ENCODE measurements at places on chromosomes 3 and 15.
A peak's percentile ranks its signal among the peaks of the same experiment; 100 is the strongest.

GRCh38 chr3:57864853-57865252 is 108.7 kb downstream of the SLMAP start:
- DNase-seq, result peak; percentile 9

DNA sequence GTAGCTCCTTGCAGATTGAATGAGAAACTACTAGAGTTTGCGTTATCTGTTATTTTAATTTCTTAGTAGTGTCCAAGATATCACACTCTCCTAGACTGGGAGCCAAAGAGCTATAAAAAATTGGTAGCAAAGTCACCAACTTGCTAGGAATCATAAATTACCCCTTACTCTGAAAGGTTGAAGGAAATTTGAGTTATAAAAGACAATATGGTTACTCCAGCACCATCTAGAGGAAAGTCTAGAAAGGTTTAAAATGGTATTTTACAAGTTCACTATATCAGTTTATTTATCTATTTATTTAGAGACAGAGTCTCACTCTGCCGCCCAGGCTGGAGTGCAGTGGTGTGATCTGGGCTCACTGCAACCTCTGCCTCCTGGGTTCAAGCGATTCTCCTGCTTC is 121.6 kb downstream of the RBPMS2 start:
- DNase-seq, result peak; percentile 32

DNA sequence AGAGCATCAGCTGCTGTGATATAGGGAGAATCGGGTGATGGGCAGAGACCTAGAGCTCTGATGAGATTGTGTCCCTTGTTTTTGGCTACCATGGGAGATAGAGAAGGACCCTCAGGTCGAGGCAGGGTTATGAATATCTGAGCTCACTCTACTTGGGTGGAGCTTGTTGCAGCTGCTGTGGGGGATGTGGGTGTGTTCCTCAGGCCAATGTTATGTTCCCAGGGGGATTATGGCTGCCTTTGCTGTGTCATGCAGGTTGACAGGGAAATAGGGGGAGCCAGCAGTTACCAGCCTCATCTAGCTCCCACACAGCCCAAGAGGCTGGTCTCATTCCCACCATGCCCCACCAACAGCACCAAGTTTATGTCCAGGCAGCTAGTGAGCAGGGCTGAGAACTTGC is 131.5 kb downstream of the TRIM42 start:
- no peak for DNase-seq

DNA sequence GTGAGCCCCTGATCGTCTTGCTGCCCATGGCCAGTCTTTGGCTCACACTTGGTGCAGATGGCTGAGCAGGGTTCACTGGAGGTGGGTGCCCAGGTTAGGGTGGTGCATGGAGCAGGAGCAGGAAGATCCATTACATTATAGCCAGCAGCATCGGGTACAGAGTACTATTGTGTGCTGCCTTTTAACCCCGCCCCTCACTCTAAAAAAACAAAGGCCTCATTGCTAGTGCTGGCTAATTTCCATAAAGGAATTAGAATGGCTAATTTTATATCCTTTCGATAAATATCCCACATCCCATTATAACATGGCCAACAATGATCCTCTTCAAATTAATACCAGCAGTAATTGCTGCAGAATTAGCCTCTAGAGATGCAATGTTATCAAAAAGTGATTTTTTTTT is 45.8 kb upstream of the PPP4R2 start:
- peak; percentile 92 for DNase-seq

GRCh38 chr15:72227192-72227586 is 3.8 kb downstream of the PKM start:
- DNase-seq, result peak; percentile 10

DNA sequence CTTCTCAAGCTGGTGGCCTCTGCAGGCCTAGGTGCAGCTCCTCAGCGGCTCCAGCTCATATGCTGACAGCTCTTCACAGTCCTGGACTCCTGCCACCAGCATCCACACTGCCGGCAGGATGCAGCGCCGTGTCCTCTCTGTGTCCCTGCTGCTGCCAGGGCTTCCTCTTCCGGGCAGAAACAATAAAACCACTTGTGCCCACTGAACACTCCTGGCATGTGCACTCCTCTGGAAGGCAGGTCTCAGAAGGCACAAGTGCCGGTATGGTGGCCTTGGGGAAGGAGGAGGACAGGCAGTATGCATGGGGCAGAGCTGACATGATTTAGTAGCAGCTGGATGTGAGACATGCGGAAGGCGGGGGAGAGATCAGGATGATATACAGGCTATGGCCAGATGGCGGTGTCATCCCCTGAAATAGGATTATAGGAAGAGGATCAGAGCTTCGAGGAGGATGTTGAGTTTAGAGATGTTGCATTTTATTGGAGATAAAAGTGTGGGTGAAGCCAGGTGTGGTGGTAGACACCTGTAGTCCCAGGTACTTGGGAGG is 7.5 kb upstream of the MAN2A2 start:
- peak; percentile 89 for DNase-seq

DNA sequence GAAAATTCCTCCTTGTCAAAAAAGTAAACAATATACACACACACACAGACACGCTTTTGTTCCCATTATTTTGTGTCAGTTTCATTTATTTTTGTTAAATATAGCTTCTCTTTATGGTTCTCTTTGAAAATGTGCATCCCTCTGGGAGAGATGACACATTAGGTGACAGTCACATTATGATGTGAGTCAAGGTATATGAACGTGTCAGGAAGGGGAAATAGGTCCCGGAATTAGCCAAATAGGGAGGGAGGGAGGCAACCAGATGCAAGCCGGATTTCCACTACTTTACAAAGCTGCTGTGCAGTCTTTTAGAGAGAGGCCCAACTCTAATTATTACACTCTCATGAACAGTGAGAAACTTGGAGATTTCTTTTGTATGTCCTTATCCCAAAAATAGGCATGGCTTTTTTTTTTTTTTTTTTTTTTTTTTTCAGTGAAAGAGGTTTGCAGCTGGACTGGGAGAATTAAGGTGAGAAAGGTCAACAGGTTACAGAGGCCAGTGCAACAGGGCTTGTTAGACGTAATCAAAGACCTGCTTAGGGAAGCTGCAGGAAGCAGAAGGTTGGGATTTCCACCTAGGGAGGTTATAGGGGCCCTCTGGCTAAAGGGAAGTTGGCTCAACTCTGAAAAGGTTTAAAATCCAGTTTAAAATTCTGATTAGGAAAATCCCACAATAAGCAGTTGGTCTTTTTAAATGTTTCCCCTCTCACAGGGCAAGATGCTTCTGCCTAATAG is 240.5 kb upstream of the UBE2E1 start:
- no peak for DNase-seq

GRCh38 chr3:40333416-40333815 is 23.9 kb downstream of the EIF1B start:
- no peak for DNase-seq

GRCh38 chr3:194093842-194094241 is 42.1 kb upstream of the HES1 start:
- DNase-seq, result no peak

- no peak for DNase-seq
Measured at GRCh38 chr3:151630035-151630434, 103.7 kb upstream of the AADACL2 start.

- no peak for DNase-seq
Measured at GRCh38 chr3:153008226-153008625, 153.8 kb upstream of the RAP2B start.

GRCh38 chr3:37435572-37435971 is 261.2 kb upstream of the LRRFIP2 start:
- no peak for DNase-seq

- DNase-seq, result no peak
Measured at GRCh38 chr3:13016083-13016720, 57.0 kb downstream of the IQSEC1 start.

DNA sequence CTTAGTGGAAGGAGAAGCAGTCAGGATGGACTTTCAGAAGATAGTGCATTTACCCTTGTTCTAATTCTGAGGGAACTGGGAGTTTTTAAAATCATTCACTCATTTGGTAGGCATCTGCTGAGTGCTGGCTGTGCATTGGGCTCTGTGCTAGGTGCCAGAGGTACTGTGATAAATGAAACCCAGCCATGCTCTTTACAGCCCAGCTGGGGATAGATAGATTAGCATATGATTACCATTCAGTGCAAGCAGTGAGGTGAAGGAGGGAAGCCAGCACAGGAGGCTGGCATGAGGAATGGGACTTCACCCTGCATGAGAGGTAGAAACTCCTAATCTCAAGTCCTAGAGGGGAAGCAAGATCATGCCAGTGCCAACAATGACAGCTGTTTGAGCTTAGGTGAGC is 361.9 kb upstream of the TRIM42 start:
- DNase-seq, result no peak

DNA sequence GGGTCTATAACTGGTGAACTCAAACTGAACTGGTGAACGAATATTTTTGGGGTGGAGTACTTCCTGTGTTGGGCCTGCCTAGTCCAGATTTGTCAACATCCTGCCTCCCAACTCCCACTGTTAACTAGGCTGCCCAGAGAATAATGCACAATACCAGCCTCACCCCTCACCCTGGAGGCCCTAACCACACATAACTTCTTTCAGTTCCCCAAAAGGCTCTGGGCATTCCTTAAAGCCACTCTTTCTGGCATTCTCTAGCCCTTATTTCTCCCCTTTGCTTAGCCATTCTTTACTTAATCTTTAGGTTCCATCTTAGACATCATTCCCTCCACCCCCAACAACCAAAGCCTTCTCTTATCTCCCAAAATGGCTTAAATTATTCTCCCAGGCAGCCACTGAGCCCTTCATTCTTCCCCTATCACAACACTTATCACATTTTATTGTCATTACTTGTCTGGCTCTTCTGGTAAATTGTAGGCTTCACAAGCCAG is 9.1 kb upstream of the SEC11A start:
- peak; percentile 52 for DNase-seq

DNA sequence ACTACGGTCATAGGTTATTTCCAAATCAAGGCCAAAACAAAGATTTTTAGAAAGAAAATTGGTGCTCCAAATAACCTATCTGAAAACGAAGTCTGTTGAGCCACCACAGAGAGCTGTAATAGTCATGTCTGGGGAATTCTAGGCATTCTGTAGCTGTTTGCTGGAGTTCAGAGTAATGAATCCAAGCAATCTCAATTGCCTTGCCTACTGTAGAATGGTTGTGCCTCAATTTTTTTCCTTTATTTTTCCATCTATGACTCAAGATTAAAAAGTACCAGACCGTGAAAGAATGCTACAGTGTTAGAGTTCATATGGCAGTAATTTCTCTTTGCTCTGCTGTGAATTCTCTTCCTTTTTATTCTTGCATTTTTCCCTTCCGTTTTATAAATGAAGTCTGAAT is 1007.2 kb upstream of the ALCAM start:
- DNase-seq, result no peak

GRCh38 chr3:101925564-101925963 is 76.2 kb downstream of the NFKBIZ start:
- no peak for DNase-seq

GRCh38 chr15:101560722-101561583 is 71.4 kb upstream of the PCSK6 start:
- DNase-seq, result no peak

DNA sequence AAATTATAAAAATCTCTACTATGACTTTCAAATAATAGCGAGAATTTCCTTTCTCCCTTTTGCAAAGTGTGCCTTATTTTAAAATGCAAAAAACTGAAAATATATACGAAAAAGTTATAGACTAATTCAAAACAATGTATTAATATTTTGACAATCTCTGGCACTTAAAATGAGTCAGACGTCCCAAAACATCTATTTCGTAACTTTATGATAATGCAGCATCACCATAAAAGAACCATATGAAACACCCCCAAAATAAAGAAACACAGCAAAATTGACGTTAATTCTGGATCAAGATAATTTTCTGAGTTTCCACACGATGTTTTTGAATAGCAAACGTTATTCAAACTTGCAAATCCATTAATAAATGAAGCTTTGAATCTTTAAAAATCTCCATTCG is 1.0 kb downstream of the COPS2 start:
- no peak for DNase-seq

GRCh38 chr15:28989239-28989830 is 103.6 kb downstream of the APBA2 start:
- DNase-seq, result peak; percentile 86

- no peak for DNase-seq
Measured at GRCh38 chr3:171113716-171114115, 87.2 kb upstream of the SLC2A2 start.

- DNase-seq, result no peak
Measured at GRCh38 chr15:70200511-70201424, 103.1 kb upstream of the TLE3 start.

- DNase-seq, result no peak
Measured at GRCh38 chr15:81784751-81785150, 261.1 kb downstream of the MEX3B start.

- DNase-seq, result no peak
Measured at GRCh38 chr3:13608969-13609725, 60.2 kb downstream of the FBLN2 start.

DNA sequence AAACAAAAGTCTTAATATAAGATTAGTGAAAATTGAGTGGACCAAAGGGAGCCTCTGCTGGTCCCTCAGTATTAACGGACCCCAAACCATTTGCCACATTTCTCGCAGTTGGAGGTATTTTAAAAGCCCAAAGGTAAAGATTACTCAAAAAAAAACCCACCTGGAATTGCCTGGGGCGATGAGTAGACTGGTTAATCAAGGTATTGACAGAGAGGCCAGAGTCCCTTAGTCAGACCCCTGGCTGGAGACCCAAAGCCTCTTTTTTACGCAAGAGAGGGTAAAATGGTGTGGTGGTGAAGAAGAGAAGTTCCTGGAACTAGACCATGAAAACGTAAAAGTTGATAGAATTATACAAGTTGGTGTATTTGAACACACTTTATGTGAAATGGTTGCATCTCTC is 137.2 kb downstream of the IMPG2 start:
- DNase-seq, result no peak

DNA sequence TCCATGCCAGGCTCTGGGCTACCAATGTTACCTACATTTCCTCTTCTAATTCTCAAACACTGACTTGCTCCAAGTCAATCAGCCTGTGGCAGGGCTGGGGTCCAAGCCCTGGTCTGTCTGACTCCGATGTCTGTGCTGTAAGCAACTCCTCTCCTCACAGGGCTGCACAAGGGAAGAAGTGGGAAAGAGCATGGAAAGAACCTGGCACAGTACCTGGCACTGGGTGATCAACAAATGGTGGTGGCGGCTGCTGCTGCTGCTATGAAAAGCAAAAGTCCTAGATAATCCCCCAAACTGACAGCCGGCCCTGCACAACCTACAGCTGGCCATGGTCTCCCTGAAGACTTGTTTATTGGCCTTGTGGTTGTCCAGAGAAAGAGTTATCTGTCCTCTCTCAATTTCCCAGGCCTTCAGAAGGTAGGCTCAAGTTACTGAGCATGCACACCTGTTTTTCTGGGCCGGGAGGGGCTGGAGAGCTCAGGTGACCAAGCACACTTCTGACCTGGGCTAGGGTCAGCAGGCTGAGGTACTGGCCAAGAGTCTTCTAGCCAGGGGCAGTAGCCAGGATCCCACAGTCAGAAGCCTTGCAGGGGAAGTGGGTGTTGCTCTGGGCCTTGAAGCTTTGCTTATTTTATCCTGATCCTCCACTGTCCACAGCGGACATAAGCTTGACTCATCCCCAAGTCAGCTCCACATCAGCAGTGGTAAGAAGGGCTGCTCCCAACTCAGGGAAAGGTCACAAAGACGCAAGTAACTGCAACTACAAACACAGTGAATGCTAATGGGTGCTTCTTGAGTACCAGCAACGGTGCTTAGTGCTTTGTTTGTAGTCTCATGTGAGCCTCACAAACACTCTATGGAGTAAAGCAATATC is 35.3 kb upstream of the KY start:
- no peak for DNase-seq

GRCh38 chr15:41921167-41921566 is 27.3 kb upstream of the SPTBN5 start:
- no peak for DNase-seq
